ENCODE measurements at places on chromosomes 12 and 14.

GRCh38 chr14:84446250-84446649 lies 1083.7 kb upstream of the FLRT2 start:
- no peak for DNase-seq

- no peak for DNase-seq
Observed at GRCh38 chr14:86022031-86022629, 492.2 kb downstream of the FLRT2 start.

- no peak for DNase-seq
Observed at GRCh38 chr12:93008044-93008778, 79.1 kb upstream of the EEA1 start.

DNA sequence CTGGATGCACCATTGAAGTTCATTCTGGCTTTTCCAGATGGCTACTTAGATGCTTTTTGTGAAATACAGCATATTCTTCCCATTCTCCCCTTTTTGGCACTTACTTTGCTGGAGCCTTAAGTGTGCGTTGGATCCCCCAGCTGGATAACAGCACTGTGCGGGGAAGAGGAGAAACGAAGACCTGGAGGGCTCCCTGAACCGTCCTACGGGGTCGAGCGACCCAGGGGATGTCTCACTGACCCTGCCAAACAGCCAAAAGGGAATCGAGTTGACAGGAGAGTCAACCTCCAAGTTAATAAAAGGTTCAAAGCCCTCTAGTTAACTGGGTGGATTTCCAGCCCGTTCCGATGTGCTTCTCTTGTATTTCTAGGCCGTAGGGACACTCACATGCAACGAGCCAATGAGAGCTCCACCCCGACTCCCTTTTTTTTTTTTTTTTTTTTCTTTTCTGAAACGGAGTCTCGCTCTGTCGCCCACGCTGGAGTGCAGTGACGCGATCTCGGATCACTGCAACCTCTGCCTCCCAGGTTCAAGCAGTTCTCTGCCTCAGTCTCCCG lies 1.0 kb upstream of the CAMKK2 start:
- DNase-seq: no peak

DNA sequence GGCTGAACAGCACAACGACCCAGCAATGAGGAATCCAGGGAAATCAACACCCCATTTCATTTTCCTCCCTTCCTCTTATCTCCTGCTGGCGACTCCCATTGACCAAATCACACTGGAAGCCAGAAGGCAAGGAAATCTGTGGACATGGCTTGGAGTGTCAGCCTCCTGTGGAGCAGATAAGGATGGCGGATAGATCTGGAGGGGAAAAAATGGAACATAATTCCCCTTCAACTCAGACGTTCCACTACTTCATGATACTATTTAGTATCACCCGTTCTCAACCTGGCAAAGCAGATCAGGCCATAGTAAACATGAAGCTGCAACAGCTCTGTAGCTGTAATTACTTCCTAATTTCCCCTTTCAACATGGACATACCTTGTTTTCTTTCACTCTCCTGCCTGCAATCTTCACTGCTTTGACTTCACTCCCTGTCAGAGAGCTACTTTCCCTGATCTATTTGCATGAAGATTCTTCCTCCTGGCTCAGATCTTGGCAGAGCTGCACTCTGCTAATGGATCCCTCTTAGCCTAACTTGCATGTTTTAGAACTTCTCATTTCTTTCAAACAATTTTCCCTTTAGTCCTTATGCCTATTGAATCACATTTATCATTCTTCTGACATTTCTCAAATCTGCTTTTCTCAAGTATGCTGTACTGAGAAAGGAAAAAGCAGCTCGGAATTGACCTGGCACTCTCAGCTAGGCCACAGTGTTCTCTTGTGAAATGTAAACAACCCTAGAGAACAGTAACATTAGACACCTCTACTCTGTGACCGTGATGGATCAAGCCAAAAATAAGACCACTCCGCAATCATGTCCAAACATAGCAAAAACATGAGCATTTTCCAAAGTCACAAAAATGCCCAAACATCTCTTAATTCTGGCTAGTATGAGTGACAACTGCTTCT lies 135.1 kb downstream of the ETNK1 start:
- no peak for DNase-seq

GRCh38 chr14:68331991-68332390 lies 460.9 kb downstream of the ZFP36L1 start:
- DNase-seq: no peak

DNA sequence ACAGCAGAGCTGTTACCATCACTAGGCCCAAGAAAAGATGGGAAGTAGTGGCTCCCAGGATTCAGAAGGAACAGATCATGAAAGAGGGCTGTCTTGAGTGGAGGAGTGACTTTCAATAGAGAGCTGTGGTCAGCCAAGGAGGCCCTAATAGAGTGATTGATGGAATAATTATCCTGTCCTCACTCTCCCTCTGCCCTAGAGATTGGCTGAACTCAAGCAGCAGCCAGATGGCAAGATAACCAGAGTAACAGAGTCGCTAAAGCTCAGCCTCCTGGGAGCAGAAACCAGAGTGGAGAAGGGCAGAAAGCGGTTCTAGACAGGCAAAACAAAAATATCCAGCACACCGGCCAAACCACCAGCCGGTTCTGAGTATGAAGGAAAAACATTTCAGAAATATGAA lies 23.1 kb downstream of the GMFB start:
- DNase-seq: no peak

DNA sequence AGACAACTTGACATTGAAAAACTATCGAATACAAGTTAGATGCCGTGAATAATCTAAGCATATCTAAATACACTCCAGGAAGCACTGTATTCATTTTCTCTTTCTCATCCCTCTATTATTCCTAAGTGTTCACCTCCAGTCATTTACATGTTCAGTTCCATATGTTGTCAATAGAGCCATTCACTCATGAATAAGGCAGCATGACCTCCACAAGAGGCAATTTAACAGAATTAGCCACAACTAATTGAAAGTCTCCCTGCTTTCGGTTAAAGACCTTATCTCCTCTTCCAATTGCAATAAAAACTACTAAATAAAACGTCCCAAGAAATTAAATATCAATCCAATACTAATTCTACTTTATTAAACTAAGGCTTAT lies 1.8 kb downstream of the LRIG3 start:
- no peak for DNase-seq
